ENCODE measurements at places on chromosomes 3 and 15. TPM values are rescaled to one million over a fixed set of nuclear protein-coding genes. Genes with fewer than 3 reads are reported as not detected.
A peak's percentile ranks its signal among the peaks of the same experiment; 100 is the strongest.

GOLGA6D gene
- 0.14 TPM for total RNA-seq

SUSD5 gene
- total RNA-seq = 2.8 TPM

GHSR gene
- total RNA-seq = not detected

FSIP1 gene
- total RNA-seq = 0.73 TPM

CDHR4 gene
- total RNA-seq = not detected

CACNA2D3 gene
- 0.42 TPM for total RNA-seq

SOX14 gene
- 0.11 TPM for total RNA-seq

DNA sequence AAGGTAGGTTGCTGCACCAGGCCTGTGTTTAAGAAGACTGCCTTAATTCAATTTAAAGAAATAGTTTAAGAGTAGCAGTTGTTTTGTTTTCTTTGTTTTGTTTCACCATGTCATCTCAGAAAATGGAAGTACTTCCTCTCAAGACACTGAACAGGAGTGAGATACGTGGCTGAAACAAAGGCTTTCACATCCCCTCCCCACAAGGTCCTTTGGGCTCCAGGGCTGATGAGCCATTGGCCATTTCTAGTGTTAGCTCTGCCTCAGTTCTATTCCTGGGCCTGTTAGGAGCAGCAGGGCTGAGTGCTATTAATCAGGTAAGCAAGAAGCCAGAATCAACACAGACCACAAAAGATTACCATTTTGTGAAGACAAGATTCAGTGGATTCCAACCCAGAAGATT is 132.8 kb downstream of the KCNAB1 start:
- no peaks in the 10 kb centered on the region for H3K36me3 ChIP-seq
- no peak for DNase-seq
- H3K27me3 ChIP-seq = peaks cover 43% of the 10 kb centered on the region
- no peaks in the 10 kb centered on the region for H3K4me1 ChIP-seq
- no peak overlapping the region for H3K4me3 ChIP-seq

DNA sequence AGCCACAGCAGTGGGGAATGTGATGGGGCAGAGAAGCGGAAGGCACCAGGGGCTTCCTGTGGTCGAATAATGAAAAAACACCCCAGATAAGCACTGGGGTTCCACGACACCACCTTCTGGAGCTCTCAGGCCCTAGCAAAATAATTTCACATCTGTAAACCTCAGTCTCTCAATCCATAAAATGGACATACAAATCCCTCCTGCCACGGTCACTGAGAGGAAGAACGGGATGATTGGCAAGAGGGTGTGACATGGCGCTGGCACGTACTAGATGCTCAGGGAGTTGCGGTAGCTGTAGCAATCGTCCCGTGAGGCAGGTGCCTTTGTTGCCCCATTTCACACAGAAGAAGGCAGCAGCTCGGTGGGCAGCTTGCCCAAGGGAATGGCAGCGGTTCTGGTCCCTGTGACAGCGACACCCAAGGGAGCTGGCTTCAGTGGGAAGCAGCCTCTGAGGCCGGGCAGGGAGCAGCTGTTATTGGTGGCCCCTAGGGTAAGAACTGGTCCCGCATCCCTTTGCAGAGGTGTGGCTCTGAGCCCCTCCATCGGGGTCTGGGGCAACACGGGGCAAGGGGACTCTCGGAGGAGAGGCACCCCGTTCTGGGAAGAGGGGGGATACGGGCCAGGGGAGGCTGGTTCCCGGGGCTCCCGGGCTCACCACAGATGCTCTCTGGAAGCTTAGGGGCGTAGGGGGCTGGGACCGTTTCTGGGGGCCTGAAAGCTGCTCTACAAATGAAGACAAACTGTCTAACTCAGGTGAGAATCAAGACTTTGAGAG is 114.0 kb upstream of the ALDH1A3 start:
- no peak overlapping the region for H3K4me3 ChIP-seq
- H3K27me3 ChIP-seq = no peaks in the 10 kb centered on the region
- DNase-seq = peak; percentile 39
- H3K4me1 ChIP-seq = peaks cover 6% of the 10 kb centered on the region
- no peak overlapping the region for H3K27ac ChIP-seq

DNA sequence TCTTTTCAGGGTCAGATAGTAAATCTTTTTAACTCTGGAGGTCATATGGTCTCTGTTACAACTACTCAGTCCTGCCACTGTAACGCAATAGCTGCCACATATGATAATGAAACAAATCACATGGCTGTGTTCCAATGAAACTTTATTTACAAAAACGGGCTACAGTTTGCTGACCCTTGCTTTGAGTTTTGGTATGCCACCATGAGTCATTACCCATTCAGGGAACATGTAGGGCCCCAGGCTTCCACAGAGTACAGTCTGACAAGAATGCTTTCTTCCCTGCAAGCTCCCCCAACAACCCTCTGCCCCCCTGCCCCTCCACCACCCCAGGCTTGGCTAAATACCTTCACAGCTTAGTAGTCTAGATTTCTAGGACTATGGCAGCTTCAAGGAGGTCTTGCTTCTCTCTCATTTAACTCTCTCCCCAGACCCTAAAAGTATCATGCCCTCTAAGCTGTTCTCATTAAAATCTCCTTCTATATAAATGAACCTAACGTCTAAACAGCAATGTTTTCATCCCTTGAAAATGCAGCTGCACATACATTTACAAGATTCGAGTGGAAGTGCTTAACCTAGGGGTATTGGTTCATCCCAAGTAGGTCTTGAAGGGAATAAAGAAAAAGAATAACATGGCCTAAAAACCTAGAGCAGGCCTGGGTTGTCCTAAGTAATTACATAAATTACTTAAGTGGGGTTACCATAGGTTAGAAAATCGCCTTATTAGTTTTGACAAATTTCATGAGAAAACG is 117.8 kb upstream of the PRICKLE2 start:
- H3K4me3 ChIP-seq = no peak overlapping the region
- peaks cover 17% of the 10 kb centered on the region for H3K4me1 ChIP-seq
- H3K36me3 ChIP-seq = no peaks in the 10 kb centered on the region
- peak overlapping the region; percentile 80 for H3K27ac ChIP-seq
- no peaks in the 10 kb centered on the region for H3K27me3 ChIP-seq

All from endodermal cell (in vitro differentiated cells).